ENCODE measurements at places on chromosomes 3 and 15. TPM values are rescaled to one million over a fixed set of nuclear protein-coding genes. Genes with fewer than 3 reads are reported as not detected.

DNA sequence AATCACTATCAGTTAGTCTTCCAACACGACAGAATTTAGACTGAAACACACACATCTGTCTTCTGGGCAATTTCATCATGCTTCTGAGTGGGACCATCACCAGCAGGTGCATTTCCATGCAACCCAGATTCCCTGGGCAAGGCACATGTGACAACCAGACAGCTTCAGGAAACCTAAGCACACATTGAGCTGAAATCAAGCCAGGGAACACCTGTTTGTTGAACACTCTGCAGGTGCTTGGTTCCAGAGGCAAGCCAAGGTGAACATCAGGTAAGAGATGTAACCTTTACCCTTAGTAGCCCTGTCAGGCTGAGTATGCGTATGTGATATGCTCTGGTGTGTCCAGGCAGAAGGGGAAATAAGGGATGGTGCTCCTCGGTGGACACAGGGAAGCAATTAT is 3.3 kb upstream of the PSMD2 start:
- no peak for DNase-seq

DNA sequence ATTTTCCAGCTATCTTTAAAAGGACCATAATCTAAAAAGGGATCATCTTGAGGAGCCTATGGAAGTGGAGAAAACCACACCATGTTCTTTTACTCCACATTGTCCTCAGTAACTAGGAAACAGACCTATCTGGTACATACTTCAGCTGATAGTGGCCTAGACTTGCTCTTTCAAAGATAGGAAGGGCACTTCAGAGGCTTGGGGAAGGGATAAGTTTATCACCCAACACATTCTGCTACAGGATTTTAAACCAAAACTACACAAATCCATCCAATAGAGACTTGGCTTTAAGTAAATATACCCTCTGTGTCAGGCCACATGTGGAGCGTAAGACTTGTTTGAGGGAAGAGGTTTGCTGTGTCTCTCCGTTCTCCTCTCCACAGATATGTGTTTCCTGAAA is 35.4 kb downstream of the CP start:
- DNase-seq, result no peak

GRCh38 chr3:47581422-47581821 is 2.8 kb upstream of the CSPG5 start:
- no peak for DNase-seq

- no peak for DNase-seq
Observed at GRCh38 chr3:7812490-7812889, 689.1 kb upstream of the LMCD1 start.

- no peak for DNase-seq
Observed at GRCh38 chr3:106299300-106300098, 430.7 kb upstream of the CBLB start.

GRCh38 chr3:168141405-168141998 is 45.8 kb upstream of the GOLIM4 start:
- DNase-seq, result no peak

DNA sequence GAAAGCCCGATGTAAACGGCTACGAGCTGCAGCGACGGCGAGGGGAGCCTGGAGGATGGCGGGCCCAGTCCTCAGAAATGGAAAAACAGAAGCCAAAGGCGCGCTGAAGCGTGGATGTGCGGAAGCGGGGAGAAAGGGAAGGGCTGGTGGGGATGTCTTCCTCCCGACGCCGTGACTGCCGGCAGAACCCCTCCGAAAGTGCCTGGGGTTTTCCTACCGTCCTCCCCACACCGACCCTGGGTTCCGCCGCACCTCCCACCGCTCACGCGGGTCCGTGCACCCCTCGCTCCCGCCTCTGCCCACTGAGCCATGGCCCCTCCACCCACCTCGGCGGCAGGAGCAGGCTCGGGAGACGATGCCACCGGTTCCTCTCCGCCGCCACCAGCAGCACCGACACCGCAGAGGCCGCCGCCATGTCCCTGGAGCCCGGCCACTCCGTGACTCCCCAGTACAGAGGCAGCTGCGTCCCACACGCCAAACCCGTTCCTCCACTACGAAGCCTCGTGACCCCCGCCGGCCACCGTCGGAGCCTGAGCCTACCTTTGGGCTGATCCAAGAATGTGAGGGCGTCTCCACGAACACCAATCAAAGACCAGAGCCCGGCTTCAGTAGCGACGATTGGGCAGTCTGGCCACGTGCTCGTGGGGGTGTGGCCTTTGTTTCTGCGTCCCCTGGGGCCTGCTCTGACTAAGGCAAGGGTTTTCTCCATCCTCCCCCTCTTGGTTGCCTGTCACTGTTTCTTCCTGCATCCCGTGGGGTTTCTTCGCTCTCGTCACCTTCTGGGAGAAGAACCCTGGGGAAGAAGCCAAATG is at the start of gene MCCC1:
TSS of gene MCCC1 (minus strand) at position 471 of the 812 bp plus-strand sequence. CDS start at position 415, 56 bp downstream.
- peak; percentile 99 for DNase-seq

- DNase-seq, result peak; percentile 96
Observed at GRCh38 chr15:81312790-81313543, 11.0 kb downstream of the STARD5 start.

DNA sequence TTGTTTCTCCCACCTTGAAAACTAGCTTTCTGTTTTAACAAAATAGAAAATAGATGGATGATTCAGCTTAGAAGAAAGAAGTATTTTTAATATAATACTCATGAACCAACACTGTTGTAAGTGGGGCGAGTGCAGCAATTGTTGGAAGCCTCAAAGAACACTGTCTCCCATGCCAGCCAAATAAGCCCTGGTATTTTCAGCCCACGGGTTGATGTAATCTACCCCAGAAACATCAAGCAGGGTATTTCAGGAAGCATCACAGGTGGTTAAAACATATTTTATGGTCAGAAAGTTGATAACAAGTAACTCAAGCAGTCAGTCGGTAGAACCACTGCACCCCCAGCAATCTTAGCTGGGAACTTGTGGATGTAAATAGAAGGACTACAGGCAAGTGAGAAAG is 115.9 kb downstream of the SV2B start:
- no peak for DNase-seq

- no peak for DNase-seq
Observed at GRCh38 chr3:194800002-194800401, 114.3 kb downstream of the FAM43A start.

Gene ACTRT3
- 0.99 TPM for total RNA-seq

Gene SYNPR
- 0.28 TPM for total RNA-seq

Gene ATG7
- total RNA-seq, result 54.3 TPM

Data from sigmoid colon (tissue), 7 donors.